T-helper 1 cell (primary cell): ENCODE measurements at places on chromosomes 5 and 9.

DNA sequence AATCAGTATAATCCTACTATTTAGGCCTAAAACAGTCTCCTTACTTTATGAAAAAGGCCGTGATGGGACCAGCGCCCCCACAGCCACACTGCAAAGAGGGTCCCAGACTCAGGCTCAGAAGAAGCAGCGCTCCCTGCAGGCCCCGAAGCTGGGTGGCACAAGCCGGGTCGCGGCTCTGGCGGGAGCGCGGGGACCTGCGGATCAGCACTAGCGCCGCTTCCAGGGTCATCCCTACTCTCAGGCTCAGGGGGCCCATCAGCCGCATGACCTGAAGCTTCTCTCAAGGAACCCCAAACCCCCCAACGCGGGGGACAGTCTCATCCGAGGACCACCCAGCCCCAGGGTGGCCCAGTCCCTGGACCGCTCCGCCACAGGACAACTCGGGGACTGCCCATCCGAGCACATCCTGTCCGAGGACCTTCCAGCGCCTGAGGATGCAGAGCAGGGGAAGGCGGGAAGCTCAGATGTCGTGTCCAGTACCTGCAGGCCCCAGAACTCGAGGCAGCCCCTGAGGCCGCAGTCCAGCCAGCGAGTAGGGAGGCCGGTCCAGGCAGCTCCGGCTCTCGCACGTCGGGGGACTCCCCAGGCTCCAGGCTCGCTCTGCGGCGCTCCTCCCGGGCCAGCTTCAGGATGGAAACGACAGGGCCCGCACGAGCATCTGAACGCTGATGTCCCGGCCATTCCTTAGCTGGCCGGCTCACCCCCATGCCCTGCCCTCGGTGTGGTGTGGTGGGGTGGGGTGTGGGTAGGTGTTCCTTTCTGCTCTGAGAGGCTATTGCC lies 32.4 kb upstream of the CDK20 start:
- DNase-seq: no peak

GRCh38 chr5:96856371-96856770 lies 19.9 kb upstream of the ERAP2 start:
- DNase-seq: no peak

DNA sequence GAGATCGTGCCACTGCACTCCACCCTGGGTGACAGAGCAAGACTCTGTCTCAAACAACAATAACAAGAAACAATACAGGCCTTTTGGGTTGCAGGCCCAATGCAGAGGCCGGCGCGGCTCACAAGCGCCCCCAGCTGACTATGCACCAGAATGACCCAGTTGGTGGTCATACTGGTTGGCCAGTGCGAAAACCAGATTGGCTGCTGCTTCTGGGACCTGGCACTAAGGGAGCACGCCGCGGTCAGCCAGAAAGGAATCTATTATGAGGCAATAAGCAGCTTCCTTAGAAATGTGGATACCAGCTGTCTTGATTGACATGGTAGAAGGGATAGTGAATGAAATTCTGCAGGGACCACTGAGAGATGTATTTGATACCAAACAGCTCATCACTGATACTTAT lies 35.0 kb downstream of the RANBP17 start:
- DNase-seq: no peak

DNA sequence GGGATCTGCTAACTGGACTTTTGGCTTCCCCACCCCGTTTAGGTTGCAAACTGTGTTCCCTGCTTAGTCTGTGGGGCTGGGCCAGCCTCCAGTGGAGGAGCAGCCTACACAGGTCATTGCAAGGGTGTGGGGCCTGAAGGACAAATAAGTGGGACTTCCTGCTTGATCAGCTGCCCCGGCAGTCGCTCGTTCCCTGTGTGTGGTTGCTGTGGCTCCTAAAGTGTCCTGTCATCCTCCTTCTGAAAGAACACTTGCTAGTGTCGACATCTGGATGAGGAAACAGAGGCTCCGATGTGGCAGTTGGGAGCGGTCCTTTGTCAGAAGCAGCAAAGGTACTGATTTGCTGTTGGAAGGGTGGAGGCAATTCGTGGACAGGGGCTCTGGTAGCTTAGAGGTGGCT lies 88.9 kb upstream of the TBCA start:
- no peak for DNase-seq

DNA sequence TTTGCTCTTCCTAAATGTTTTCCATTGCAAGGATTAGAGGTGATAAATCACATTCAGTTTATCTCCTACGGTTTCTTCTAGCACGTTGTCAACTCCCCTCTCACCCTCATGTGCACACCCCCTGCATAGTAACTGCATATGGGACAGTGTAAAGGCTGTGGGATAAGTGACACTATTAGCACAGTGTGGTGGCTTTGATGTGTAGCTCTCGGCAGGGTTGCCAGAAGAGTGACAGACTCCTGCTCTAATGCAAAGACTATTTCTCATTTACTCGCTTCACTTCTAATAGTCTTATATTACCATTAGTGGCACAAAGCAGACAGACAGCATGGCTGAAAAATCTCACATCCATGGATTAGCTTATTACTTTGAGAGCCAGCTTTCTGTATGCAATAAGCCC lies 454.6 kb downstream of the CETN3 start:
- no peak for DNase-seq

DNA sequence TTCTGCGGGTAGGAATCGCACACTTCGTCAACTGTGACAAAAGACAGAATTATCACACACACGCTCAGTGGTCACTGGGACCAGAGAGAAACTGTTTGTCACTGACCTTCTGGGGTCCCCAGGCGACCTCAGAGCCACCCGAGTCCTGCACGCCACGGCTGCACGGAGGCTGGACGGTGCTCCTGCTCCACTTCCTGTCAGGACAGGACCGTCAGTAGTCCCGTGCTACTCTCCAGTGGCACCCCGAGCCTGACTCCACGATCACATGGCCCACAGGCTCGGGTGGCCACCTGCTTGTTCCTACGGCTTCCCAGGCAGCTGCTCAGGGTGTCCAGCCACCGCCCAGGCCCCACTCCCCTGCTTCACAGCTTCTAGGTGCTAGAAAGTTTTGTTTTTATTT lies 17.9 kb downstream of the MRNIP start:
- no peak for DNase-seq

DNA sequence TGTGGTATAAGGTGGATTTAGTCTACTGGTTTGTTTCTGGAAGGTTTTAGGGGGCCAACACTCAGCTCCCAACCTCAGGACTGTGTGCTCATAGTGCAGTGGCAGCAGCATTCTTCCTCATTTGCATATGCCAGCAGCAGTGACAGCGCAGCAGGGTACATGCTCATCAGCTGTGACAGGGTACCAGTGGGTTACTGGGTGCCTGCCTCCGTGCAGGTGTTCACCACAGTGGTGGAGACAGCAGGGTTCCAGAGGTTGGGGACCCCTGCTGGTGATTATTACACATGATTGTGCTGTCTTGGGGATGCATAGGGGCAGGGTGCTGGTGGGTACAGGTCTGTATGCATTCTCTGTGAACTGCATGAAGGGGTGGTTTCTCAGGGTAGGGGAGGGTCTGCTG lies 45.5 kb upstream of the IFNE start:
- DNase-seq: no peak

DNA sequence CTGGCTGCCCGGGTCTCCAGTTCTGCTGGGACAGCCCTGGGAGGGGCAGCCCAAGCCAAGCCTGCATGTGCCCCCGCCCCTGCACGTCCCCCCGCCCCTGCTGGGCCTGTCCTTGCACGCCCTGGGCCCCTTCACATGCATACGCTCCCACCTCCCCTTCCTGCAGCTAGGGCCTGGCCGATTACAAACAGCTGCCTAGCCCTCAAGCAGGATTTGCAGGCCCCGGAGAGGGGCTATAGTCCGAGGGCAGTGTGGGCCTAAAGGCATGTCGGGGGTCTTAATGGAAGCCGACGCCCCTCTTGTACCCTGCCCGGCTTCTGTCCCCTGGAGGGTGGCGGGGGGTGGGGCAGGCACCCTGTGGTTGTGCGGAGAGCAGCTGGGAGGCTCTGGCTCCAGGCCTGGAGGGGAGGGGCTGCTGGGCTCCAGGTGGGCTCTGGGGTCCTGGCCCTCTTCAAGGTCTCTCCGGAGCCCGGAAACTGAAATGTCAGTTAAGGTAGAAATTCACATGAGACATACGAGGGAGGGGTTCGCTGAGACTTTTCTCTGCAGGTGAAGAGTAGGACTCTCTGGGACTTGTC lies 16.9 kb downstream of the COL5A1 start:
- DNase-seq: no peak

DNA sequence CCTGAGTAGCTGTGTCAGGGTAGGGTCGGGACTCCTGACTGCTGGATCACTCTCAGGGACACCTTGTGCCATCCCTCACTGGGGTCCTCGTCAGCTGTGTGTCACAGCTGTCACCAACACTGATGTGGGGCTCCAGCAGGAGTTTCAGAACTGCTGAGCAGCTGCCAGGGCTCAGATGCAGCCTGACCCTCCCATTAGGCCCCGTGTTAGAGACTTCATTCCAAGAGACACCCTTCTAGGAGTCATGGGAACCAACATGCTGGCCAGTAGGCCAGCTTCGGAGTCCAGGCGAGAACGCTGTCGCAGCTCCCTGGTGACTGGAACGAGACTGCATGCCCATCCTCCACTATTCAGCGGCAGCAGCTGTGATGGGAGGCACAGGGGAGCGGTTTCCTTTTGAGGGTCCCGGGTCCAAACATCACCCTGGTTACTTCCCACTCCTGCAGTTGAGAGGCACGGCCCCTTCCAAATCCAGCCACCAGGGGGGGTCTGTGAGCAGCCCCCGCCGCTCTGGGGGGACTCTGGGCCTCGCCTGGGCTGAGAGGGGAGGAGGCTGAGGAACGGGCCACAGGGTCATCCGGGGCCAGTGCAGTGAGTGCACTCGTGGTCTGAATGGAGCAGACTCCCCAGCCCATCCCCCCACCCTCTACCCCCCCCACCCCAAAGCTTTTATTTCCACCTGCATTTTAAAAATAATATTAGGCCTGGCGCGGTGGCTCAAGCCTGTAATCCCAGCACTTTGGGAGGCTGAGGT lies 12.6 kb upstream of the TCF7 start:
- DNase-seq: peak; percentile 65

DNA sequence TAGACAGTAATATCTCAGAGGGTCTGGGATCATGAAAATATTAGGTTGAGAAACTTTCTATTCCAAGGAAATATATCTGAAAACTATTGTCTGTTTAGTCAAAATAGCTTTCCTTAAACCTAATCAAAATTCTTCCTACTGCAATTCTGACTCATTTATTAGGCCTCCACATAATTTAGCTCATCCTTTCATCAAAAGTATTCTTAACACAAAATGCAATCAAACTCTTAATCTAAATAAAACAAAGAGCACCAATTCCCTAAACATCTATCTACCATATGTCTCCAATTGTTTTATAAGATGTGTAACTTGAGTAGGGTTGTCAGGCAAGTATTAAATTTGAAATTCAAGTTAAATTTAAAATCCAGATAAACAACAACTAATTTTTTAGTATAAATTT lies 142.1 kb downstream of the PLK2 start:
- no peak for DNase-seq

DNA sequence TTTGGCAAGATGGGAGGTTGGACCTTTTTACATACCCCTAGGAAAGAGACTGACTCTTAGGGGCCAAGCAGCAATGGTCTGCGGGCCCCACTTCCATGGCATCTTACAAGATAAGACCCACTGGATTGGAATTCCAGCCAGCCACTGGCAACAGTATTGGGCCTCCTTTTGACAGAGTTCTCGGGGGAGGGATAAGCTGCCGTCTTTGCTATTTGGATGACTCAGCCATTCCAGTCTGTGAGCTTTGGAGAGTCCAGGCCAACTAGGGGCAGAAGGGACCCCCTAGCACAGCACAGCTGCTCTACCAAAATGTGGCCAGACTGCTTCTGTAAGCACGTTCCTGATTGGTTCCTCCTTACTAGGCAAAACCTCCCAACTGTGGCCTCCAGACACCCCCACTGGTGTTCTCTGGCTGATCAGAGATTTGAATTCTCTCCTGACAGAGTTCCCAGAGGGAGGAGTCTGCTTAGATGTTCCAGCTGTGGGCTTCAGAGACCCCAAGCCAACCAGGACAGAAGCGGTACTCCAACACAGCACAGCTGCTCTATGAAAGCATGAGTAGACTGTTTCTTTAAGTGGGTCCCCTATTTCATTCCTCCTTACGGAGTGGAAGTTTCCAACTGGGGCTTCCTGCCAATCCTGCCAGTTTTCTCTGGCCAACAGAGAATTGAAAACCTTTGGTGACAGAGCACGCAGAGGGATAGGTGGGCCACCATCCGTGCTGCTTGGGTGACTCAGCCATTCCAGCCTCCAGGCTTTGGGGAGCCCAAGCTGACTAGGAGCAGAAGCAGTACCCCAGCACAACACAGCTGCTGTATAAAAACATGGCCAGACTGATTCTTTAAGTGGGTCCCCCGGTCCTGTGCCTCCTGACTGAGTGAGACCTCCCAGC lies 672.1 kb upstream of the RIOK2 start:
- no peak for DNase-seq

DNA sequence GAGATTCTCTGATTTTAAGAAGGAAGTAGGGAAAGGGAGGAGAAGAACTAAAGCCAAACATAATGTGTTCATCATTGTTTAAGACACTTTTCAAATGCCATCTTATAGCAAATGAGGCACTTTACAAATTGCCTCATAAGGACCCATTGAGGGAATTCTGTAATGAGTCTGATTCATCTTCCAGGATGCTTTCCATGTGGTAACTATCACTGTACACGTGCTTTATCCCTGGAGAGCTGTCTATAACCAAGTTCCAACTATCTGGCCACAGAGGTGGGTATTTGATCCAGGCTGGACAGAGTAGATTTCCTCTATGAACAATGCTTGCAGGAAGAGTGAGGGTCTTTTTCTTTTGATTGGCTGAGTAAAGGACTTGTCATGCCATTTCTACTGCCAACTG lies 183.5 kb upstream of the NFIB start:
- no peak for DNase-seq

GRCh38 chr5:159050316-159051143 lies 49.2 kb downstream of the EBF1 start:
- no peak for DNase-seq

DNA sequence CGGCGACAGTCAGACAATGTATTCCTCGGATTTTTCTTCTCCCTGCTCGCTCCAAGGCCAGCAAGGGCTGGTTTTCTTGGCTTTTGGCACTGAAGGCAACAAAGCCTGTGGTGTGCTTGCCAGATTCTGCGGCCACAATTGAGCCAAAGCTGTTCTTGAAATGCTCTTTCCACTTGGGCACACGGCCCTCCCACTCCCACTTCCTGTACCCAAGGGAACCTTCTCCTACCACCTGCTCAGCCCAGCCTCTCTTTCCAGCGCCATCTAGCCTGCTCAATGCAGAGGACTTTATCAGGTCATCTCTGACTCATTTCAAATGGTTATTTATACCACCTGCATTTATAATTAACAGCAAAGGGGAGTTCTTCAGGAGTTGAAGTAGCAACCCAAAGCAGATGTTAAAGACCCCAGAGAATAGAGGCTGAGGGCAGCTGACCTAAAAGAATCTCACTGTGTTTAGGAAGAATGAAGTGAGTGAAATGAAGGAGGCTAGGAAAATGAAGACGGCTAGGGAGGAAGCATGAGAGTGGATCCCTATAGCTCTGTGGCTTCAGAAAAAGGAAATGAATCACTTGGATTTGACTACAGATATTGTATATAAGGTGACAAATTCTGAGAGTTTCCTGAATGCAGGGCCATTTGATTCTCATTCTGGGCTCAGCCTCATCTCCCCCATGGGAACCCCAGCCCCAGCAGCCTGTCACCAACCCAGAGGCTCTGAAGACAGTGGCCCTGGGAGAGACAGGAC lies 439.0 kb downstream of the ENC1 start:
- DNase-seq: no peak
